ENCODE measurements at places on chromosomes 6 and 20.

GRCh38 chr6:81808851-81809570 is 56.5 kb upstream of the TENT5A start:
- DNase-seq = no peak

GRCh38 chr20:440636-441035 is 21.7 kb downstream of the TBC1D20 start:
- no peak for DNase-seq

- DNase-seq = no peak
Measured at GRCh38 chr6:11428895-11429294, 108.7 kb upstream of the TMEM170B start.

DNA sequence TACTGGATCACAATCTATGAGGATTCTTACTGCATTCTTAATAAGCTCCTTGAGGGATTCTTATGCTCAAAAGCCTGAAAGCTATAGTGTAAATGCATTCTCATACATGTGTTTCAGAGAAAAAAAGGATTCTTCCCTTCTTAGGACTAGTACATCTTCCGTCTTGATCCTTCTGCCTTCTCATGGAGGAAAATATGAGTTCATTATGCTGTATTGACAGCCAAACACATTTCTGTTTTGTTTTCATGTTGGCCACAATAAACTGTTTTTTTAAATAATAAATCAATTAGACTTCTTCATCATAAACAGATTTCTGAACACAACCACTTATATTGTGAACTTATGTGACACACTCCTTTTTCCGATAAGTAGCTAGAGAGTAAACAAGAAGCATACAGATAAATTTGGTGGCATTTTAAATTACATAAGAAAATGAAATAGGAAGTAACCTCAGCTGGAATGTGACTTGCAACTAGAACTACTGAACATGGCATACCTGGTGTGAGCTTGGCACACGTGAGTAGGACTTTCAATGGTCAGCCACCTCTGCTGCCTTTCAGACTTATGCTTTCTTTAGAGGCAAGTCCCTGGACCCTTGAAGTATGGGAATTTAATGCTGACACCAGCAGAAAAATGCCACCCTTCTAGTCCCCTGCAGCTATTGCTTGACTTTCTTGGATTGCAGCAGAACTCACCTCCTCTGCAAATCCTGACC is 350.4 kb downstream of the BCKDHB start:
- DNase-seq = no peak

DNA sequence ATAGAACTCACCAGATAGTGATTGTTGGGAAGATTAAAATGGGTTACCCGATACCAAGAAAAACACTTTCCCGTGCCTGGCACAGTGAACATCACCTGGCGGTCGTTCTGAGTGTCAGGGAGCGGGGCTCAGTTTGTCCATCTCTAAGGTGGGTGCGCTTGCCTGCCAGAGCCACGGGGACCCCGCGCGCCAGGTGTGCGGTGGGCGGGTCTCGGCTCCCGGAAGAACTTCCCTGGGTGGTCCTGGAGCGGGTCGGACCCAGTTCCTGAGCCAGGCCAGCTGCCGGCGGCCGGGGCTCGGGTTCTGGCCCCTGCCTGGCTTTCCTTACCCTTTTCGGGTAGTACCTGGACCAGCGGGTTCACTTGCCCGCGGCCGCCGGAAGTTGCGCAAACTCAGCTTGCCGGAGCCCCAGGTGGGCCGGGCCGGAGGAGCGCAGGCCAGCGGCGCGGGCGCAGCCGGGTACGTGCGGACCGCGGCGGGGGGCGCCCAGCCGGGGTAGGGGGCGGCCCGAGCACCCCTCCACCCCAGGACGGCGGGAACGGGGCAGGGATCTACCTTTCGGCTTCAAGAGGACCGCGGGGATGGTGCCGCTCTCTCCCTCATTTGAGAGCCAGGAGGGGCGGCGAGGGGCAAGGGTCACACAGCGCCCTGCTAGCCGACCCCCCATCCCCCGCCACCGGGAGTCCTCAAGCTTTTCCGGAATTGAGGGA is 7.5 kb downstream of the FAM110A start:
- peak; percentile 58 for DNase-seq

GRCh38 chr20:41352666-41353065 is 12.0 kb downstream of the LPIN3 start:
- DNase-seq = no peak

DNA sequence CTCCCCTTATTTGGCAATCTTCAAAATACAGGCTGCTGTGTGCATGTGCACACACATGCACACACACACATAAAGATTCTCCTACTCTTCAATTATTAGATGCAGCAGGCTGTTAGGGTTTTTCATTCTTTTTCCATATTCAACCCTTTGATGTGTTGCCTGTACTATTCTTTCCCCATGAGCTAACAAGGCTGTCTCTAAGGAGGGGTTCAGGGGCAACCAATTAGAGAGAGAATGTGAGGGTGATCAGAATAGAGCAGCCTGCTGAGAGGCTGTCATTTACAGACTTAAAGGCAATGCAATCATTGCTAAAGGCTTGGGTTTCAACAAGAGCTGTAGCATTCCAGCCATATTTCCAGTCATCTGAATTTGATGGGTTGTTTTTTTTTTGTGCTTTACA is 467.4 kb upstream of the ID4 start:
- DNase-seq = no peak

DNA sequence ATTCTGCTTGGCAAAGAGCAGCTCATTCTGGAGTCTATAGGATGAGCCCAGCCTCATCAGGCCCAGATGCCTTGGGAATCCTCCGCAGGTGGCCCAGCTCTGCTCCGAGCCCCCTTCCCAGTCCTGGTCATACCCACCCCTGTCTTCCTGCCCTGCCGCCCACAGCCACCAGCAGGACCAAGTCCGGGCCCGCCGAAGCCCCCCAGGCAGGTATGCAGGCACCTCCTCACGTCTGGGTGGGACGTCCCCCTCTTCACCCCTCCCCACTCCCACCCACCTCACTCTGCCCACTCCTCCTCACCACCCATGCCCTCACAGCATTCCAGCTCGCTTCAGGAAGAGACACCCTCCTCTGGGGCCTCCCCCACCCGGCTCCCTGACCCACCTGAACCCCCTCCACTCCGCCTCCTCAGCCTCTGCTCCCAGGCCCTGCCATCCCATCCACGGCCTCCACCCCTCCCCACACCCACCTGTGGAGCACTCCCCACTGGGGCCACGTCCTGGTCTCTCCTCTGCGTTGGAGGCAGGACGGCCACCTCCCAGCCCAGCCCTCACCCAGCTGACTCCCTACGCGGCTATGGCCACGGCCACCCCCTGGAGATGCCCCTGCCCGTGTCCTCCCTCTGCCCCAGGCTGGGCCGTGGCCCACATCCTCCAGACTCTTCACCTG is 43.4 kb downstream of the KCNQ2 start:
- no peak for DNase-seq

GRCh38 chr6:151148111-151148510 is 91.7 kb upstream of the AKAP12 start:
- DNase-seq = no peak

Measured in WTC11 (cell line).